ENCODE measurements at places on chromosomes 2 and 18.
A peak's percentile ranks its signal among the peaks of the same experiment; 100 is the strongest.

GRCh38 chr2:233857511-233858141 lies 3.3 kb upstream of the HJURP start:
- no peak for DNase-seq

DNA sequence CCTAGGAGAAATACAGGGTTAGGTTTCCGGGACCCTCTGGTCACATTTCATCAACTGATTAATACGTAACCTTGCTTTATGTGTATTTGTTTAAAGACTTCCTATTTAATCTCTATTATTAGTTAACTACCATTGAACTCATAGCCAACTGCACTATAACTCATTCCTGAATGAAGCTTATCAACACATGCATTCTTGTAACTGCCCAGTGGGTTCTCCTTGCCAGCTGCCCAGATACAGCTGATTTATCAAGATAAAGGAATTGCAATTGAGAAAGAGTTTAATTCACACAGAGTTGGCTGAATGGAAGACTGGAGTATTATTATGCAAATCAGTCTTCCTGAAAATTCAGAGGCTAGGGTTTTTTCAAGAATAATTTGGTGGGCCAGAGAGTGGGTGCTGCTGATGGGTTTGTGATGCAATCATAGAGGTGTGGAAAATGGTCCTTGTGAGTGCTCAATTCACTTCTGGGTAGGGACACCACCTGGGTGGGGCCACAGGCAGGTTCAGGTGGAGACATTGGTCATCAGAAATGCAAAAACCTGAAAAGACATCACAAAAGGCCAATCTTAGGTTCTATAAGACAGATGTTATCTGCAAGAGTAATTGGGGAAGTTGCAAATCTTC lies 21.1 kb upstream of the NOSTRIN start:
- no peak for DNase-seq

- DNase-seq, result no peak
These were observed 438.7 kb upstream of the SALL3 start for GRCh38 chr18:78540636-78541529.

DNA sequence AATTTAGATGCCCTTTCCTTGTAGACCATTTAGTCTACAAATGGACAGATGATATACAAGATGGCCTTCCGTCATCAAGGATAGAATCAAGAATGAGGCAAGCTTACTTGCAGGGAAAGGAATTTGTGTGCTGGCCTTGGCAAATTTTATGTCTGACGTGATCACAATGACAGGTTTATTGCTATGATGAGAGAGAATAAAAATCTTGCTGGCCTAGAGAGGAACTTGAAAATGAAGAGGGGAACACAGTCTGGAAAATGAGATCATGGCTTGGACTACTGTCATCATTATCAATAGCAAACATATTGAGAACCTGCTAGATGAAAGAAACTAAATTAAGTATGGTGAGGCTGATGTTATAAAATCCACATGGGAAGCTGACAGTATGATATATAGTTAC lies 66.0 kb downstream of the CSRNP3 start:
- no peak for DNase-seq

DNA sequence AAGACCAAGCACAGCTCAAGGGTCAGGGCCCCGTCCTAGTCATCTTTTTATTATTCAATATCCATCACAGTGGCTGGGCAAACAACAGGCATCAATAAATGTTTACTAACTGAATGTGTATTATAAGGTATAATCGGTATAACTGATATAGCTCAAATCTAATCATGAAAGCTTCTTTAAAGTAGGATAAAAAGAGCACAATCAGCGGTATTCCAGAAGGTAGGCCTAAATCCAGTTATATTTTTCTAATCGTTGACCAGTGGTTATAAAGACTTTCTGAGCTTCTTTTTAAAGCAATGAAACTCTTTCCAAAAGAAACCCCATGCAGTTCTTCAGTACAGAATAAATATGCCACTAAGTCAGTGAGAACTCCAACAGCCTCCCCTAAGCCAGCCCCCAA lies 92.1 kb downstream of the SMAD2 start:
- no peak for DNase-seq

DNA sequence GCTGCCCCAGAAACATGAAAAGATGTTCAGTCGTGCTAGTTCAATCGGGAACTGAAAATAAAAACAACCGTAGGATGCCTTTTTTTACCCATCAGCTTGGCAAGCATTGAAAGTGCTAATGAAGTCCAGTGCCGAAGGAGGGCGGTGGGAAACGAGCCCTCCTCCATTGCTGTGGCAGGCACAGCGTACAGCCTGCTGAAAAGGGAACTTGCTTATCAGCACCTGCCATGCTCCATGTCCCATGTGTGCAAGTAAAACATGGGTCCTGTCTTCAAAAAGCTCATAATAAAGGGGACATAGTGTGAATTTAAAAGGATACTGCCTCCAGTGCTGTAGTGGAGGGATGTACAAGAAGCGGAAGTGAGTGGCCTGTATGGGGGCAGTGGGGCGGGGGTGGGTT lies 82.4 kb downstream of the ARMC9 start:
- DNase-seq, result no peak

- DNase-seq, result no peak
These were observed 358.6 kb downstream of the RBM43 start for GRCh38 chr2:150903055-150903454.

GRCh38 chr2:68057658-68058396 lies 5.0 kb downstream of the C1D start:
- DNase-seq, result no peak

- DNase-seq, result no peak
These were observed 24.3 kb downstream of the ADD2 start for GRCh38 chr2:70743677-70744076.

DNA sequence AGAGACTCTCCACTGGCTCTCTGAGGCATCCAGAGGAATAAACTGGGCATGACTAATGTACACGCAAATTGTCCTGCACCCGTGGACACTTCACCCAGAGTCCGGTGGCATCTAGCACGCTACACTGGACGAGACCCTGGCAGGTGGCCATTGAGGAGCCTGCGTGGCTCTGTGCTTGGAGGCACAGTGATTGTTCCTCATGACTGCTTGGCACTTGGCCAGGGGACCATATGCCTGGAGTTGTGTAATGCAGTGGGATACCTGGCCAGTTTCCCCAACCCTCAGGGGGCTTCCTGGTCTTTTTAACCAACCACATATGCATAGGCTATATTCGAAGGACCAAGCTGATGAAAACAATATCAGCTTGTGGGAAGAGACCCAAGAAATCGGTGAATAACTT lies 66.6 kb downstream of the MTCL1 start:
- no peak for DNase-seq

- DNase-seq, result no peak
These were observed 143.7 kb downstream of the IRS1 start for GRCh38 chr2:226655871-226656270.

GRCh38 chr18:79458131-79458838 lies 62.6 kb downstream of the NFATC1 start:
- DNase-seq, result peak; percentile 32

DNA sequence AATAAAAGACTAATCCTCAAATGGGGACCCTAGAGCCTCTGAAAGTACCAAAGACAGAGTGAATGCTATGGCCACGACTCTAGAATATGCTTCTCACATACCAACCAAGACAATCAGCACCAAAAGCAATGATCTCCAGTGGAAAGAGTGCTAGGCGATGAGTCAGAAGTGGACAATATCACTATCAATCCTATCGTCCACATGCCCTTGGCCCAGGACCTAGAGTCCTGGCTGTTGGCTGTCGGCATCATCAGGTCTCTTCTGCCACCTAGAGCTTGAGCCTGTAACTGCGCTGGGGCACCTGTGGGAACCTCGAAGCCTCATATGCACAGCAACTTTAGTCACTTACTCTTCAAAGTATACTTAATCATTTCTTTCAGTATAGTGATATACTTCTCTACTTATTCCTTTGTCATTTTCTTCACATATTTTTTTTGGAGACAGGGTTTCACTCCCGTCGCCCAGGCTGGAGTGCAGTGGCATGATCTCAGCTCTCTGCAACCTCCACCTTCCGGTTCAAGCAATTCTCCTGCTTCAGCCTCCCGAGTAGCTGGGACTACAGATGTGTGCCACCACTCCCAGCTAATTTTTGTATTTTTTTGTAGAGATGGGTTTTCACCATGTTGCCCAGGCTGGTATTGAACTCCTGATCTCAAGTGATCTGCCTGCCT lies 29.7 kb downstream of the NOL10 start:
- peak; percentile 53 for DNase-seq

- DNase-seq, result no peak
These were observed 1371.2 kb downstream of the LRP1B start for GRCh38 chr2:140759426-140760156.

- DNase-seq, result no peak
These were observed 283.1 kb upstream of the CYRIA start for GRCh38 chr2:16948710-16949109.

DNA sequence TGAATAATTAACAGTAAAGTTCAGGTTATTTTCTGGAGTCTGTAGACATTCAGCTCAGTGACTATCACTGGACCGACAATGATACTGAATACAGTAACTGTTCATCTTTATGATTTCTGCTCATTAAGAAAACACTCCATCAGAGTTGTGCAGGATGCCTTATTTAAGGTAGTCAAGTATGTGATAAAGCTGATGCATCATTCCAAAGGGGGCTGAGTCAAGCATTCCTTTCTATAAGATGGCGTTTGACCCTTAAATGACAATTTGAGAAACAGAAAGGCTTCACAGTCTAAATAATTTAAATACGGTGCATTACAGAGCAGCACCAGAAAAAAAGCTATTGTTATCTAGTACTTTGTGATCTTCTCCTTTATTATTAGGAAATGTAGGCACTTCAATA lies 131.1 kb downstream of the CDH2 start:
- no peak for DNase-seq

GRCh38 chr2:19719540-19719939 lies 182.2 kb downstream of the TTC32 start:
- DNase-seq, result no peak

- DNase-seq, result no peak
These were observed 237.2 kb downstream of the PRKCE start for GRCh38 chr2:45888641-45889040.

DNA sequence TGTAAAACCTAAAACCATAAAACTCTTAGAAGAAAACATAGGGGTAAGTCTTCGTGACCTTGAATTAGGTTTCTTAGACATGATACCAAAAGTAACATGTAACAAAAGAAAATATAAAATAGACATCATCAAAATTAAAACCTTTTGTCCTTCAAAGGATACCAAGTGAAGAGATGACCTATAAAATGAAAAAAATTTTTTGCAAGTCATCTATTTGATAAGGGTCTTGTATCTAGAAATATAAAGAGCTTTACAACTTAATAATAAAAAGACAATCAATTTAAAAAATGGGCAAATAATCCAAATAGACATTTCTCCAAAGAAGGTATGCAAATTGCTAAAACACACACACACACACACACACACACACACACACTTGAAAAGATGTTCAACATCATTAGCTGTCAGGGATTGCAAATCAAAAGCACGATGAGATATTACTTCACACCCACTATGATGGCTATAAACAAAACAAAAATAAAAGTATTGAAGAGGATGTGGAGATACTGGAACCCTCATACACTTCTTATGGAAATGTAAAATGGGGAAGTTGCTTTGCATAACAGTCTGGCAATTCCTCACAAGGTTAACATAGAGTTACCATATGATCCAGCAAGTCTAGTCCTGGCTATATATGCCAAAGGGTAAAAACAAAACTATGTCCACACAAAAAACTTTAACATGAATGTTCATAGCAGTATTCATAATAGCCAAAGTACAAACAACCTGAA lies 23.3 kb downstream of the SPDYA start:
- DNase-seq, result no peak

- DNase-seq, result no peak
These were observed 383.5 kb upstream of the LYPD1 start for GRCh38 chr2:133053541-133053940.

DNA sequence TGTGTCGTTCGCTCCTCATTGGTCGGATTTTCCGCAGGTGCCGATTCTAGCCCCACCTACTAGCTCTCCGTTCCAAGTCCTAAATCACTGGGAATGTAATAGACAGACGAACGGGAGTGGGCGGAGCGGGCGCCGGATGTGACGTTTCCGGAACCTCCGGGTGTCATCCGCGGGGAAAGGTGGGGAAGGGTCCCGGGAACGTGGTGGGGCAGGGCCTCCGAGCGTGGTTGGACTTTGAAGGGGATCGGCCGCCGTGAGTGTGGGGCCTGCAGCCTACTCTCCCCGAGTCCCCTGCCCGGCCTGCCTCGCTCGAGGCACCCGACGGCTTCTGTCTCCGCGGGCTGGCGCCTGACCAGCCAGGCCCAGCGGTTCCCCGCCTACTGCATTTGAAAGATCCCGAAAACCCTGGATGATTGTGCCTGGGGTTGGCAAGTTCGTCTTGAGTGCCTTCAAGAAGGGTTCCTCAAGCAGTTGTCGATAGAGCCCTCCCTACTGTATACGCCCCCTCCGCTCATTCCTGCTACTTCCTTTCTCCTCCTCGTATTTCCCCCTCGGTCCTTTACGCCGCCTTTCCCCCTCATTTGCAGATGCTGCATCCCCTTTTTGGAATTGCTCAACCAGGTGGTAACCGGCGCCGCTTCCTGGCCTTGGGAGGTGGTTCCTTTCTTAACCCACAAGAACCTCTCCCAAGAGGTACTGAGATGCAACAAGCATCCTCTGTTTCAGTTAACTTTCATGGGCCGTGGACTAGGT lies at the start of gene STAMBP:
Gene STAMBP, plus strand, starts transcription at position 144 of the 753 bp plus-strand sequence. CDS start 1,896 bp downstream, outside the sequence.
- DNase-seq, result peak; percentile 71

- DNase-seq, result no peak
These were observed 572.2 kb upstream of the SALL3 start for GRCh38 chr18:78407466-78407844.

DNA sequence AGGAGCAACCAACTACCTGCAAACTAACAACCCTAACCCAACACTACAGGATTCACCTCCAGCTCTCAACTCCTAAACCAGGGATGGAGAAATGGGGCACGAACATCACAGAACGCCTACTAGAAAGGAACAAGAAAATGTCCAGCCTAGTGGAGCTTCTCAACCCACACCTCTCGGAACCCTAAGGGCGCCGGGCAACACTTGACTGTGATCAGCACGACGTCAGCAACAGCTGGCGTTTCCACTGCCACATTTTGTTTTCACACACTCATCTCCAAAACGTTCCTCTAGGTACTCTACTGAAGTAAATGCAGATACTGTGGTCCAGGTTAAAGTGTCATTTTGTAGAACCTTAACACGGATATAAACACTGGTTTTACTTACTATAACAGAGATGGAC lies 4.2 kb downstream of the RNASEH1 start:
- no peak for DNase-seq

GRCh38 chr2:20599861-20600461 lies 50.9 kb downstream of the HS1BP3 start:
- no peak for DNase-seq

DNA sequence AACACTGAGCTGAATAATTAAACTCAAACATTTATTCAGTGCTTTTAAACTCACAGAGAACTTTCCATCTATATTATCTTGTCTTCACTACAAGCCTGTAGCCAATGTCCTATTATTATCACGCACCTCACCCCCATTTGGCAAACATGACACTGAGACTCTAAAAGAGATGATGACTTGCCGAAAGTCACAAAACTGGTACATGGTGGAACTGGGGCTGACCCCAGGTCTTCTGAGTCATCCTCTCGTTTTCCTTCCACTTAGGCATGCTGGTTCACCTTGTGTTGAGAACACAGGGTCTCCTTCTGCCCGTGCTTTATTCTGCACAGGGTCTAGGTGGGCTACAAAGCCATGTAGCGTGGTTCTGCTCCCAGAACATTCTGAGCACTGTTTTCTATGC lies 230.0 kb upstream of the MGAT5 start:
- no peak for DNase-seq

- no peak for DNase-seq
These were observed 156.1 kb downstream of the MYT1L start for GRCh38 chr2:2174956-2175355.

- DNase-seq, result no peak
These were observed 586.4 kb upstream of the REG3G start for GRCh38 chr2:78439122-78439521.

Measured in AG09309 (cell line).